ENCODE measurements at places on chromosomes 13 and 19. TPM values are rescaled to one million over a fixed set of nuclear protein-coding genes. Genes with fewer than 3 reads are reported as not detected.

Gene CACNA1A
- total RNA-seq = not detected

DNA sequence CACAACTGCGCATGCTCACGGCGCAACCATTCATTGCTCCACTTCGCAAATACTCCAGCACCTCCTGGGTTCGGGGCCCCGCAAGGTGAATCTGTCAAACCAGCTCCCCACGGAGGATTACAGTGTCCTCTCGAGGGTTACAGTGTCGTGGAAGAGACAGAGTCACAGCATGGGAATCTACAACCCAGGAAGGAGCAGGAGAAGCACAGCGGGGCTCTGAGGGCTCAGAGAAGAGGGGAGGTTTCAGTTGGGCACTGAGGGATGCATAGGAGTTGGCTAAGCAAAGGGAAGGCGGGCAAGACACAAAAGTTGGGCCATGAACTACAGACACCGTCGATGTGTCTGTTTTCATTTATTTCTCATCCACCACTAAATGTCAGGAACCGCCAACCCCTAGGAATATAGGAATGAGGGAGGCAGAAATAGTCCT, 1.0 kb upstream of the GTF2F1 start:
- H3K4me3 ChIP-seq = peak overlapping the region; percentile 66
- no peaks in the 10 kb centered on the region for H3K27me3 ChIP-seq
- peak overlapping the region; percentile 93 for H3K27ac ChIP-seq
- no peak for DNase-seq

GRCh38 chr13:87259479-87260083, 411.6 kb upstream of the SLITRK5 start:
- no peak overlapping the region for H3K4me3 ChIP-seq
- H3K27me3 ChIP-seq = no peaks in the 10 kb centered on the region
- DNase-seq = no peak
- H3K27ac ChIP-seq = no peak overlapping the region

DNA sequence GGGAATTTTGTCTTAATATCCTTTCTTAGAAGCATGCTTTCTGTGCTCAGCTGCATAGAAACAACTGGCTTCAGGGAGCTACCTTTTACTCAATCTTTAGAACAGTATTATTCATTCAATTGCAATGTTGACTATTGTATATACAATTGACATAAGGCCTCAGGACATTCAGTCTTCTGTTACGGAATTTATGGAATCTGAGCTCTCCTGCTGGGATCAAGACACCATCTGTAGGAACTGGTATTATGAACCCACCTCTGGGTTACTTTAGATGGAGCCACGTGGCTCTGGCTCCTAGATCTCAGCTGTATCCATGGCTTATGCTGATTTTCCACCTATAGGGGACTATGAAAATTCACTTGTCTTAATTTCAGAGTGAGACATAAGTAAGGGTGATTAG, 716.2 kb upstream of the GPC6 start:
- no peak overlapping the region for H3K4me3 ChIP-seq
- no peaks in the 10 kb centered on the region for H3K36me3 ChIP-seq
- no peak overlapping the region for H3K27ac ChIP-seq

Gene FPR1
- 4.4 TPM for total RNA-seq

DNA sequence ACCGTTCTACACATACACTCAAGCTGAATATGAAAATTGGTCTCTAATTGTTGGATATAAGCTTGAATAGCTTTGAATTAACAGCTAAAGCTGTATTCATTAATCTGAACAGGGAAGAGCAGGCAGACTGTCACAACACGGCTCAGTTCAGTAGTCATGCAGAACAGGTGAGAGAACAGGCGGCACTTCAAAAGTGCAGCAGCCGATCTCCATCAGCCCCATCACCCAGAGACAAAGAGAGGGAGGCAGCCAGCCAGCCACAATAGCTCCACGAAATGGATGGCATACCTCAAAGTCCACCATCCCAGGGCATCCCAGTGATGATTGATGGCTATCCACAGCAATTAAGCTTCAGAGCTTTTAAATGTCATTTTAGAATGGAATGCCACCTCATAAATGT, 419.2 kb downstream of the OLFM4 start:
- no peaks in the 10 kb centered on the region for H3K4me1 ChIP-seq
- no peak overlapping the region for H3K27ac ChIP-seq
- no peaks in the 10 kb centered on the region for H3K27me3 ChIP-seq
- H3K36me3 ChIP-seq = no peaks in the 10 kb centered on the region
- H3K4me3 ChIP-seq = no peak overlapping the region
- DNase-seq = no peak

DNA sequence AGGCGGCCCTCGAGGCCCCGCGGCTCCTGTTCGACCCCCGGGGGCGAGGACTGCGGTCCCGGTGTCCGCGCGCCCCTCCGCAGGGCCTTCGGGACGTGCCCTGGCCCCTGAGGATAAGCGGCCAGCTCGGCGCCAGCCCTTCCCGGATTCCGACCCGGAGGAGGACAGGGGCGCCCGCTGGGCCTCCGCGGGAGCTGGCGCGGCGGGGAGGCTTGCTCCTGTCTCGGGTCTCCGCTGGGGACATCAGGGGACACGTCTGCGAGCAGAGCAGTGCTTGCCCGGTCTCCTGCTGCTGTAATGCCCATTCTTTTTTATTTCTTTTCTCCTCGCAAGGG, 829 bp downstream of the B3GLCT start:
- no peaks in the 10 kb centered on the region for H3K36me3 ChIP-seq
- H3K27me3 ChIP-seq = no peaks in the 10 kb centered on the region
- peaks cover 55% of the 10 kb centered on the region for H3K4me1 ChIP-seq
- H3K4me3 ChIP-seq = peak overlapping the region; percentile 70
- no peak for DNase-seq

Gene ZNF568
- 4.7 TPM for total RNA-seq

Gene CSNK1A1L
- not detected for total RNA-seq

DNA sequence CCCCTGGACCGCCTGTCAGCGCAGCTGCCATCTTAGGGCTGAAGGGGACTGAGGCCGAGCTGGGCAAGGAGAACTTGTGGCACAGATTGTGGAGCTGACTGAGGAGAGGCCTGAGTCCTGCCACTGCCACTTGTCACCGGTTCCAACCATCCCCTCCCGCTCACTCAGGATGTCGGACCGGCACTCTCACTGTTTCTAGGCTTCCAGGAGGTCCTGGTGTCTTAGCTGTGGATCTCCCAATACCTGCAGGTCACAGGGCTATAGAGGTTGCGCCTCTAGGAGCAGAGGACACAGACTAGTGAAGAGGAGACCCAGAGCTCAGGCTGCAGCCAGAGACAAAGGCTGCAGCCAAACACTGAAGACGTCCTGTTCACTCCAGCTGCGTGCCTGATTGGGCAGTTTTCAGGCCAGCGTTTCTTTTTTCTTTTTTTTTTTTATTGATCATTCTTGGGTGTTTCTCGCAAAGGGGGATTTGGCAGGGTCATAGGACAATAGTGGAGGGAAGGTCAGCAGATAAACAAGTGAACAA, 15.3 kb upstream of the ZNF486 start:
- DNase-seq = no peak
- H3K4me1 ChIP-seq = no peaks in the 10 kb centered on the region
- H3K4me3 ChIP-seq = no peak overlapping the region
- no peak overlapping the region for H3K27ac ChIP-seq
- no peaks in the 10 kb centered on the region for H3K27me3 ChIP-seq
- H3K36me3 ChIP-seq = no peaks in the 10 kb centered on the region

Gene ARL11
- 1.9 TPM for total RNA-seq

Gene FCHO1
- total RNA-seq = 3.5 TPM

Gene PALM
- total RNA-seq = 3.9 TPM

Gene CYP2A7
- not detected for total RNA-seq

- DNase-seq = no peak
- H3K4me3 ChIP-seq = no peak overlapping the region
- H3K36me3 ChIP-seq = no peaks in the 10 kb centered on the region
- H3K27me3 ChIP-seq = no peaks in the 10 kb centered on the region
Measured at GRCh38 chr13:32124743-32125142, 93.2 kb downstream of the FRY start.

DNA sequence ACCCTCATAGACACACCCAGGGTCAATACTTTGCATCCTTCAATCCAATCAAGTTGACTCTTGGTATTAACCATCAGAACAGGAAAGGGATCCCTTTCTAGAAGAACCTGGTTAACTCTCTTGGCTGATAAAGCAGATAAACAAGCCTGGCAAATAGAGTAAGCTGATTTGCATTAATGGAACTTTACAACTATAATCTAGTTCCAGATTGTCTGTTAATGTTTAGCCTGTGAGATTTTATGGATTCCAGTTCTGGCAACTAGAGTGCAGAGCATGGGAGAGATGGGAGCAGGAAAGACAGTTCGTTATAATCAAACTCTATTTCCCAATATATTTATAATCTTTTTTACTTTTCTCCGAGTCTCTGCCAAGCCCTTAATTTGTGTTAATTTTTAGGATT, 272.6 kb upstream of the KLHL1 start:
- no peaks in the 10 kb centered on the region for H3K4me1 ChIP-seq
- no peak overlapping the region for H3K27ac ChIP-seq
- H3K27me3 ChIP-seq = no peaks in the 10 kb centered on the region
- DNase-seq = no peak

Gene ADGRL1
- total RNA-seq = 21.5 TPM

Gene MAB21L1
- 0.13 TPM for total RNA-seq

GRCh38 chr13:35984287-35984686, 146.9 kb downstream of the DCLK1 start:
- H3K27me3 ChIP-seq = no peaks in the 10 kb centered on the region
- DNase-seq = no peak
- no peak overlapping the region for H3K27ac ChIP-seq
- H3K4me1 ChIP-seq = peaks cover 6% of the 10 kb centered on the region
- no peaks in the 10 kb centered on the region for H3K36me3 ChIP-seq
- no peak overlapping the region for H3K4me3 ChIP-seq

GRCh38 chr13:82878536-82878935, 1003.7 kb downstream of the SLITRK1 start:
- H3K4me1 ChIP-seq = no peaks in the 10 kb centered on the region
- no peak for DNase-seq
- no peaks in the 10 kb centered on the region for H3K36me3 ChIP-seq
- H3K27ac ChIP-seq = no peak overlapping the region
